ENCODE measurements at places on chromosomes 3 and 15.

- no peak for DNase-seq
Observed at GRCh38 chr3:12303534-12303933, 14.7 kb downstream of the PPARG start.

DNA sequence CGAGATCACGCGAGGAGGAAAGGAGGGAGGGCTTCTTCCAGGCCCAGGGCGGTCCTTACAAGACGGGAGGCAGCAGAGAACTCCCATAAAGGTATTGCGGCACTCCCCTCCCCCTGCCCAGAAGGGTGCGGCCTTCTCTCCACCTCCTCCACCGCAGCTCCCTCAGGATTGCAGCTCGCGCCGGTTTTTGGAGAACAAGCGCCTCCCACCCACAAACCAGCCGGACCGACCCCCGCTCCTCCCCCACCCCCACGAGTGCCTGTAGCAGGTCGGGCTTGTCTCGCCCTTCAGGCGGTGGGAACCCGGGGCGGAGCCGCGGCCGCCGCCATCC is 1.1 kb upstream of the SETD5 start:
- DNase-seq, result peak; percentile 75

GRCh38 chr15:31193291-31193690 is 91.8 kb upstream of the TRPM1 start:
- no peak for DNase-seq

- no peak for DNase-seq
Observed at GRCh38 chr3:57559526-57559925, 3.5 kb downstream of the PDE12 start.

DNA sequence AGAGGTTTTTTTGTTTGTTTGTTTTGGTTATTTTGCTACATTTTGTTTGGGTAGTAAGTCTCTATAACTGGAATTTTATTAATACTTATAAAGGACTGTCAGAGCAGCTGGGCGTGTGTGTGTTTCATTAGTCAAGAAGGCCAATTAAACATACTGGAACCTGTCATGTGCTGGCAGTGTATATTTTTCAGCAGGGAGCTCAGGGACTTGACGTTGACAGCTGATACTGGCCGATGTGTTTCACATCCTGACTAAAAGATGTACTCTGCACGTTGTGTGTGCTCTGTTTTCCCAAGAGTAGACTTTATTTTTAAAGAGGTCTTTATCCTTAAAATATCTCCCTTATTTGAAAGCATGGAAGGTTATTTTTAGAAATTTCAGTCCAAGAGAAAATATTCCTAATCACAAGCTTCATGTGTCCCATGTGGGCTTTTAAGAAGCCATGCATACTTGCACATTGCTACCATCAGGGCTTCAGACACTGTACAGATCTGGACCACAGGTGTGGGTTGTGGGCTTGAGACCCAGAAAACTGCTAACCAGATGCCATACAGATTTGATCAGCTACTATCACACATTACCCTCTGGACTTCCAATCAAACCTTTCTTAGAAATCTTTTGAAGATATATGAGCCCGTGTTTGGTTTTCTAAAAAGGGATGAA is 135.9 kb downstream of the FEZF2 start:
- no peak for DNase-seq

- DNase-seq, result no peak
Observed at GRCh38 chr3:966341-966740, 126.5 kb upstream of the CNTN6 start.

- DNase-seq, result no peak
Observed at GRCh38 chr3:65819896-65820295, 218.8 kb downstream of the MAGI1 start.

DNA sequence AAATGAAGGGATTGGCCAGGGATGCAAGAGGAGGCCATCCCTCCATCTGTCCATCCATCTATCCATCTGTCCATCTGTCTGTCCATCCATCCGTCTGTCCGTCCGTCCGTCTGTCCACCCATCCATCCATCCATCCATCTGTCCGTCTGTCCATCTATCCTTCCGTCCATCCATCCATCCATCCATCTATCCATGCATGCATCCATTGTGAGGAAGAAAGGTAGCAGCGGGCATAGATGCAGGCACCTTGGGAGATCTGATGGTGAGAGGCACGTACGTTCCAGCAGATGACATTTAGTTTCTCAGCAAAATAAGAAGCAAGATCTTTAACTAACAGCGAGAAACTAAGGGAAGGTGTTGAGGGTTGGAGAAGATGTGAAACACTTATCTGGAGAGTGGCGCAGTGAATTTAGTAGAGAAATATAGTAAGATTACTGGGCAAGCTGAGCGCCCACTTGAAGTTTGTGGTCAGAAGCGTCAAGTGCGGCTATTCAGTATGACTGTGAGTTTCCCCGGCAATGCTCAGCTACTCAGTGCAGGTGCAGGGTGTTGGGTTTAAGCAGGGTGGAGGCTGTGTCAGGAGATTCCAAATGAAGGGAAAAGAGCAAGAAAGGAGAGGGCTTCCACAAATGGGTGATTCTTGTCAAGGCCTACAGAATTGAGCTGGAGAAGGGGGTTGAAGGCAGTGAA is 22.4 kb upstream of the SRP14 start:
- no peak for DNase-seq

- DNase-seq, result no peak
Observed at GRCh38 chr3:184192889-184193288, 6.9 kb downstream of the ABCF3 start.

- DNase-seq, result no peak
Observed at GRCh38 chr15:75034615-75035014, 11.2 kb downstream of the PPCDC start.

DNA sequence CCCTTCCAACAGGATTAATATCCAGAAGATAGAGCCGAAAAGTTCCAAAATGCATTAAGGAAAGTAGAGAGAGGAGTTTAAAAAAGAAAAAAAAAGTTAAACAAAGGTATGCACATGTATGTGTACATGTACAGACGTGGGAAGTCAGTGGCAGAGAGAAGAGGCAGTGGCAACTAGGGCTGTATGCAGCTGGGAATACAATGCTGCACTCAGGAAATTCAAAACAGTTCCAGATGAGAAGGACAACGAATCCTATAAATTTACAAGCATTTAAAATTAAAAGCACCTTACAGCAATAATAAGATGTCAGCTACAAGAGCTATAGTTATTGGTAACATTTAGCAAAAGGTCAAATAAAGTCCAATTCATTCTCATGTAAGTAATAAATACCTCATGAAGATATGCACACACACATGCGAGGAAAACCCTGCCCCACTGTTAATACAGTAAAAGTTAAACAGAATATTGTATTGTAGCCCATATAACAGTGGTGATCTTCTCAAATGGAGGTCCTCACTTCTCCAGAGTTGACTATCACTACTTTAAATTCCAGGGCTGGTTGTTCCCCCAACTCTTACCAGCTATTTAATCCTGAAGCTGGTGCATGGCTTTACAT is 18.2 kb downstream of the MRPL3 start:
- no peak for DNase-seq

GRCh38 chr3:106842151-106842550 is 535.1 kb upstream of the CCDC54 start:
- no peak for DNase-seq

GRCh38 chr3:127536830-127537812 is 53.4 kb downstream of the TPRA1 start:
- DNase-seq, result no peak

- DNase-seq, result no peak
Observed at GRCh38 chr3:45746165-45746776, 50.1 kb downstream of the SLC6A20 start.

- no peak for DNase-seq
Observed at GRCh38 chr3:194124193-194124592, 11.8 kb upstream of the HES1 start.

- DNase-seq, result no peak
Observed at GRCh38 chr15:60762638-60763037, 283.7 kb upstream of the ICE2 start.

DNA sequence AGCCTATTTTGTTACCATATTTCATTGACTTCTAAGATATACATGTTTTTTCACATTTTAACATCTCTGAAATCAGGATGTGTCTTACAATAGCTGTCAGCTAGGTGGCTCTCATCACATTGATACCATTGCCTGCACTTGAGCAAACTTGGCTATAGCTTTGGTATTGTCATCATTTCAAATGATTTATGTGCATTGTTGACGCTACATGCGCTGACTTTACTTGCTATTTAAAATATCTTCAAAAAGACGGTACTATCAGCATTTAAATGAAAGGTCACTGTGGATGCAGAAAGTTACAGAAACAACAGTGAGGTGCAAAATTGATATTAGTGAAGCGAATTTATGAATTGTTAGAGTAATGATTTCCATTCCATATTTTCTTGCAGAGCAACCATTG is 54.0 kb upstream of the ABHD2 start:
- no peak for DNase-seq

DNA sequence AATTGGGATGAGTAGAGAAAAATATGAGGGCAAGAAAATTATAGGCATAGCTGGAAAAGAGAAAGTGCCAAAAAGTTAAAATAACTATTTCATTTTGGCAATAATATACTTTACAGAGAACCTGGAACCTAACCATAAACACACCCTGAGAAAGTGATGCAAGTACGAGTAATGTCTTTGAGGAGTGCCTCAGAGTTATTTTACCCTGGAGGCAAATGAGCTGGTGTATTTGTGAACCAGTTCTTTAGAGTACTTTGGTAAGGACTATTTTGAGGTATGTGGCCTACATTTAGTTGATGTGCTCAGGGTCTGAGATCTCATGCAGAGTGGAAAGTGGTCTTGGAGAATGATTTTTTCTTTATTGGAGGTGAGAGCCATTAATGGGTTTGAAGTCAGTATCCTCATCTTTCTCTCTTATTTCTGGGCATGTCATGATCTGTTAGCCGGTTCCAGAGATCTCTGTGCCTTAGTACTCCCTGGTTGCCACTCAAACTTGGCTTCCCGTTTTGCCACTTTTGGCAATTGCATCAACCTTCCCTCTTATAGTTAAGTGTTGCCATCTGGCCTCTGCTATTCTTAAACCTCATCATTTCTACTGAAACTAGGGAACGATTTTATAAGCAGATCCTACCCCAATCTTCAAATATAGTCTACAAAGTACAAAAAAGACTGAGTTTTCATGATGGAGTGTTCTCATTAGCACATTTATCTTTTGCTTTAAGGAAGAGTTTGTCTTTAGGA is 145.7 kb downstream of the EPHA6 start:
- DNase-seq, result peak; percentile 65

- DNase-seq, result no peak
Observed at GRCh38 chr15:58546066-58546591, 114.3 kb downstream of the LIPC start.

- DNase-seq, result no peak
Observed at GRCh38 chr3:195194559-195195206, 76.3 kb downstream of the XXYLT1 start.

GRCh38 chr3:175729466-175729865 is 870.3 kb downstream of the NAALADL2 start:
- no peak for DNase-seq

- DNase-seq, result no peak
Observed at GRCh38 chr15:42471002-42471401, 19.9 kb downstream of the ZNF106 start.

GRCh38 chr3:119206611-119207511 is 33.5 kb downstream of the UPK1B start:
- no peak for DNase-seq

DNA sequence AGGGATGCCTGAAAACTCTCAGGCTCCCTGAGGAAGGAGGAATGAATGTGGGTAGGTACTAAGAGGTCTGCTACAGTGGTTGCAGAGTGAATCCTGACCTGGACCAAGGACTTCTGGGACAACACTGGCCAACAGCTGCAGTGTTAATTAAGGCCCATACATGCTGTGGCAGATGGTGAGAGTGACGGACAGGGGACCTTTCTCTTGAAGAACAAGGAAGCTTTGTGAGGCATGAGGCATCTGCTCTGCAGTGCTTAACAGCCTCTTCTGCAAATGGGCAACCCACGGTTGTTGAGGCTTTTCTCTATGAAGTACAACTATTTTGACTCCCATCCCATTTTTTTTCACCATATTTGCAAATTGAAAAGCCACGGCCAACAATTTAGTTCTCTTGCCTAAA is 26.6 kb upstream of the ACAN start:
- no peak for DNase-seq

- DNase-seq, result no peak
Observed at GRCh38 chr15:39130556-39131379, 450.1 kb upstream of the THBS1 start.

Measured in NCI-H460 (cell line).